ENCODE measurements at places on chromosomes 11 and 22.

- DNase-seq, result peak; percentile 51
- no peaks in the 10 kb centered on the region for H3K36me3 ChIP-seq
- H3K4me1 ChIP-seq, result peaks cover 10% of the 10 kb centered on the region
- no peak overlapping the region for H3K4me3 ChIP-seq
- no peak overlapping the region for H3K27ac ChIP-seq
These were observed 91.5 kb upstream of the FGF3 start for GRCh38 chr11:69910519-69911309.

DNA sequence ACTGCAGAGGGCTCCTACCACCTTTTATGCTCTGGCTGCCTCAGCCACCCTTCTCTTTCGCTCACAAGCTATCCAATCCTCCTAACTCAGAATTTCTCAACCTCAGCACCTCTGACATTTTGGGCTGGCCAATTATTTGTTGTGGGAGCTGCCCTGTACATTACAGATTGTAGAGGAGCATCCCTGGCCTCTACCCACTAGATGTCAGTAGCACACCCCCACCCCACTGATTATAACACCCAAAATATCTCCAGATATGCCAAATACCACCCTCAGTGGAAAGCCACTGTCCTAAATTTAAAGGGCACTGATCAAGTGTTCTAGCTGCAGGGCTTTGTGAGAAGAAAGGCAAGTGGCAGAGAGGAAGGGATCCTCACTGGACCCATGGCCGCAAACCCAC, 443.1 kb downstream of the SOX6 start:
- no peaks in the 10 kb centered on the region for H3K27me3 ChIP-seq
- no peak for DNase-seq
- no peaks in the 10 kb centered on the region for H3K4me1 ChIP-seq
- no peak overlapping the region for H3K27ac ChIP-seq
- H3K36me3 ChIP-seq, result no peaks in the 10 kb centered on the region
- no peak overlapping the region for H3K4me3 ChIP-seq

DNA sequence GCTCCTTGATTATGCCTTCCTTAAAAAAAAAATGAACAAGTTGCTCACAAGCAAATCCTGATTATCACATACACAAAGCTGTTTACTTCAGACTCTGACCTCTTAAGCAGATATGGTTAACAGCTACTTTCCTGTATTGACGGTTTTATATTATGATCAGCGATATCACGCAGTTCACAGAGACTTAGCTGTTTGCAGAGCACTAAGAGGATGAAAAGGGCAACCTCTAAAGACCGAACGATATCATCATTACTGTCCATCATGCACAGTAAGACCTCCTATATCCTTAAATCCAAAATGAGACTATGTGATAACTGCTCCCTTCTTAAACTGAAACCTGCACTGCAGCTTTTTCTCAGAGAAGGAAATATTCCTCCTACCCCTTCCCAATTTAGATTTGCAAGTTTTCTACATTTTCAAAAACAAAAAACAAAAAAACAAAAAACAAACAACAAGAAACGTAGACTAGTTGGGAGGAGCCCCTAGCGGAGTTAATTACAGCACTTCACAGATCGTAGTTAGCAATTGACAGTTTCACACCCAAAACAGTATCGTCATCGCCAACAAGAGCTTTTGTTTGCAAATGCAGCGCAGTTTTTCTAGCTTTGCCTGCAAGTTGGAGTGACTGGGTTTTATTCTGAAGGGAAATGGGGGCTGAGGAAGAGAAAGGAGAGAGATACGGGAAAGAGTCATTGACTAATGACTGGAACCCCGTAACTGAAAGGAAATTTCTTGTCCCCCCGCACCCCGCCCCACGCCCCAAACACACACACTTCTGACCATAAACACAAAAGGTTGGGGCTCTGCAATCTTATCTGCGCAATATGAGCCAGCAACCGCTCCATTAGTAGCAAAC, 1.2 kb downstream of the DDX6 start:
- DNase-seq, result no peak
- H3K27ac ChIP-seq, result peak overlapping the region; percentile 100
- H3K27me3 ChIP-seq, result no peaks in the 10 kb centered on the region
- H3K36me3 ChIP-seq, result peaks cover 22% of the 10 kb centered on the region

DNA sequence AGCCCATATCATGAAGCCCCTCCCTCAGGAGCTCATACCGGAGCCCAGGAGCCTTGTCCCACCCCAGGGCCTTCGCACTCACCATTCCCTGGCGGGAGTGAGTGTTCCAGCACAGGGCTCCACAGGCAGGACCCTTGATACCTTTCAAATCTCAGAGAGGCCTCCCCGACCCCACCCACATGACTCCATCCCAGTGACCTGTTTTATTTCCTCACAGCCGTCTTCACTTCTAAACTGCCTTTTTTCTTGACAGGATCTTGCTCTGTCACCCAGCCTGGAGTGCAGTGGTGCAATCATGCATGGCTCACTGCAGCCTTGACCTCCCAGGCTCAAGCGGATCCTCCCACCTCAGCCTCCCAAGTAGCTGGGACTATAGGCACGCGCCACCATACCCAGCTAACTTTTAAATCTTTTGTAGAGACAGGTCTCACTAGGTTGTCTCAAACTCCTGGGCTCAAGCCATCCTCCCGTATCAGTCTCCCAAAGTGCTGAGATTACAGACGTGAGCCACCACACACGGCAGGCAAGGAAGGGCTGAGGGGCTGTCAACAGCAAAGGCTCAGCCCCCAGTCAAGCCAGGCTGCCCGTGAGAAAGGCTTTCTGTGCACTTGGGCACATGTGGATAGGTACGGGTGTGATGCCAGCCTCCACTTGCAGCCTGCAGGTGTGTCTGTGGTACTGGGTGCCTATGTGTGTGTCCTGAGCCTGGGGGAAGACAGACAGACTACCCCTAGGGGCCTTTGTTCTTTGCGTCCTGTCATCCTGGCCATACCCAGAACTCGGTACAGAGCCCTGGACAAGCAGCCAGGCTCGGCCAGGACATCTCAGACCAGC, 9.3 kb downstream of the RPL3 start:
- DNase-seq, result no peak
- H3K36me3 ChIP-seq, result peaks cover 40% of the 10 kb centered on the region
- H3K4me1 ChIP-seq, result peaks cover 40% of the 10 kb centered on the region
- no peak overlapping the region for H3K4me3 ChIP-seq
- H3K27me3 ChIP-seq, result no peaks in the 10 kb centered on the region
- H3K27ac ChIP-seq, result no peak overlapping the region

DNA sequence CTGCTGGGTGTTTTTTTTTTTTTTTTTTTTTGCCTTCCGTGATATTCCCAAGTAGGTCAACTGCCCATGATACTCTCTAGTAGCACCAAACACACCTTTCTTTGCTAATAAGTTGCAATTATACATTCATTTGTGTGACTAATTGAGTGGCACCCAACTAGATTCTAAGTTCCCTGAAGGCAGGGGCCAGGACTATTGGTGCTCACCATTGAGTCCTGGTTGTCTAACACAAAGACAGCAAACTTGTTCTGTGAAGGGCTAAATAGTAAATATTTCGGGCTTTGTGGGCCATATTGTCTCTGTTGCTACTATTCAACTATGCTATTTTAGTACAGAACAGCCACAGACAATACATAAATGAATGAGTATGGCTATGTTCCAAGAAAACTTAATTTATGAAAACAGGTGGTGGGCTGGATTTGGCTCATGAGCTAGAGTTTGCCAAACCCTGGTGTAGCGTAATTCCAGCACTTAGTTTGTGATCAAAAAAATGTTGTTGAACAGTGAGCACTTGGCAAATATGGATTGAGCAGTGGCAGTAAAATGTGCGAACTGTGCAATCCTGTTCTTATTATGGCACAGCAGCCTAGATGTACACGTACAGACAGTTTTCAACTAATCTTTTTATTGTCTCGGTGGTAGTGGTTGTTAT, 11.3 kb downstream of the ENDOD1 start:
- H3K27ac ChIP-seq, result no peak overlapping the region
- H3K36me3 ChIP-seq, result no peaks in the 10 kb centered on the region
- no peaks in the 10 kb centered on the region for H3K4me1 ChIP-seq

Data from spleen (tissue), 13 donors.